ENCODE measurements at places on chromosomes 3 and 15.

DNA sequence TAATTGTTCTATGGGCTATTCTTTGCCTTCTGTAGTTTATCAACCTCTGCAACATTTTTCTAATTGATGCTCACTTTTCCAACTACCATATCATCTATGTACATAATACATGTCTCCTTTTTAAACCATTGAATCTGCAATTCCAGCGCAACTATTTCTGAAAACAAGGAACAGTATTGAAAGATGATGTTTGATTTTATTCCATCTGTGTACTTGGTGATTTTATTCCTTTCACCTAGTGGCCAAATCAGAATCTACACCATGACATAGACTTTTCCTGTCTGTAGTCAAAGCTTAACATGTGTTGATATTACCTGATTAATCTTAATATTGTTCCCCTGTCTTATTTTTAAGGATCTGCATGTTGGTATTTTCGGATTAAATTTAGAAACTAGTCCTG is 13.0 kb downstream of the NKTR start:
- DNase-seq, result no peak

- no peak for DNase-seq
These were observed 62.7 kb downstream of the RHCG start for GRCh38 chr15:89433686-89434085.

DNA sequence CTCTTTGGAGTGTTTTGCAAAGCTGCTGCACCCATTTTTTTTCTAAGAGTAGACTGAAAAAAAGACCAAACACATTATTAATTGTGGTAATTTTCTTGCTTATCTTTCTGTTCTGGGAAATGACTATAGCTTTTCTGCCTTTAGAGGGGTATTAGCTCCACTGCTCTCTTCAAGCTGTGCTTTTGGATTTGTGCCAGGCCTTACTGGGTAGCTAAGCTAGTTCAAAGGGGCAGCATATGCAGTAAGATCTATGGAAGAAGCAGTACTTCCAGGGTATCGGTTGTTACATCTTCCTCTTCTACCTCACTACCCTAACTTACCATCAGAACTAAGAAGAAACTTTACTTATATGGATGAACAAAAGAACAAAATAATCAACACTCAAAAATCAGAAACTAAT is 28.7 kb upstream of the ARIH1 start:
- DNase-seq, result no peak

- DNase-seq, result no peak
These were observed 149.2 kb upstream of the LINGO1 start for GRCh38 chr15:77781946-77782240.

- no peak for DNase-seq
These were observed 61.7 kb downstream of the FNDC3B start for GRCh38 chr3:172101107-172101506.

- DNase-seq, result no peak
These were observed 43.3 kb downstream of the PLOD2 start for GRCh38 chr3:146117406-146118285.

- no peak for DNase-seq
These were observed 146.3 kb downstream of the ALCAM start for GRCh38 chr3:105513042-105513441.

DNA sequence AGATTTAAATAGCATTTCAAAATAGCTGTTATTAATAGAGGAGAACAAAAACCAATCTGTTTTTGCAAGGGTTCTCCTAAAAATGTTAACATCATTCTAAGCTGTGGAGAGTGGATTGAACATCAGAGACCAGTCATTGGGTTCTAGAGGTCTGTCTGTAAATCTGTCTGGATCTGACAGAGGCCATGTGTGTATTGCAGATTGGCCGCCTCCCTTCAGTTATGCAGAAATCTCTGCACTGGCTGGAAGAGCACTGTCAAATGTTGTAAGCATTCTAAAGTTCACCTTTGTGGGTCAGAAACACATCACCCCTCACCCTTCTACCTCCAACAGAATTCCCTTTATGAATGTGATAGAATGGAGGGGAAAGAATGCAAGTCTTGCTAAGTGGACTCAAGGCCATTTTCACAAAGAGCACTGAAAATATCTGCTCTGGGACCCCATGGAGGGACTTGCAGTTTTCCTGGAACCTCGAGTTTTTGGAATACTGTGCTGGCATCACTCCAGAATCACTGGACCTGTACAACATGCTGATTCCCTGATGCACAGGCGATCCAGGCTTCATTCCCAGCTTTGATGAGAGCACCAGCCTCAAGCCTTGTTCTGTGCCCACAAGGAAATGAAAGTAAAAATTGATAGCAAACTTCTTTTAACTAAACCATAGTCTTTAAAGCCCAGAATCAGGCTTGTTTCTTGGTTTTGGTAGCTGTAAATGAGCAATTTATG is 8.4 kb downstream of the FAM81A start:
- DNase-seq, result no peak

GRCh38 chr15:73941044-73941443 is 14.8 kb downstream of the LOXL1 start:
- no peak for DNase-seq

DNA sequence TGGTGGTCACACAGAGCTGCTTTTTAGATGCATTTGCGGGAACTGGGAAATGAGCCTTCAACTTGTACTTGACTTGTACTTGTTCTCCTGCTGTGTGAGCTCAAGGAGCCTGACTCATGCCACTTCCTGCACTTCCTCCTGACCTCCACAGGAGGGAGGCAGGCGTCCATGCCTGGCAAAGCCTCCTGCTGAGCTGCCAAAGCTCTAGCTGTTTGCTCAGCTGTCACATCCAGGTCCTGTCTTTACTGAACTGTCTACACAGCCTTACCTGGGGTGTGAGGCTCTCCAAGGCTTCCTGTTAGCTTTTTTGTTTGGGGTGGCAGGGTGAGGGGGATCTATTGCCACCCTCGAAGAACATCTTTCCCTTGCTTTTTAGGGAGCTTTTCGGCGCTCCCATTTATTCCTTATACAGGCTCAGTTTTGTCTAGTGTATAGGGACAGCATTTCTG is 6.4 kb downstream of the THPO start:
- DNase-seq, result peak; percentile 40

GRCh38 chr3:192494174-192494573 is 233.2 kb downstream of the FGF12 start:
- DNase-seq, result no peak

GRCh38 chr15:68421798-68422402 is 10.1 kb downstream of the ITGA11 start:
- DNase-seq, result no peak

DNA sequence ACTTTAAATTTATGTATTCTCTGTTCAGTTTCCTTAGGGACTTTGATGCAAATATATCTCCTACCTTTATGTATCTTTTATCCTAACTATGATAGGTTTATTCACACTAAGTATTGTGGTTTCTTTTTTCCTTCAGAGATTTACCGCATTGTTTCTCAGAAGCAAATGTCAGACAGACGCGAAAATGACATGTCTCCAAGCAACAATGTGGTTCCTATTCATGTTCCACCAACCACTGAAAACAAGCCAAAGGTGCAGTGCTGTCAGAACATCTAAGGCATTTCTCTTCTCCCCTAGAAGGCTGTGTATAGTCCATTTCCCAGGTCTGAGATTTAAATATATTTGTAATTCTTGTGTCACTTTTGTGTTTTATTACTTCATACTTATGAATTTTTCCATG is 18.3 kb downstream of the RAB11A start:
- no peak for DNase-seq

GRCh38 chr15:70198441-70199123 is 100.9 kb upstream of the TLE3 start:
- no peak for DNase-seq

DNA sequence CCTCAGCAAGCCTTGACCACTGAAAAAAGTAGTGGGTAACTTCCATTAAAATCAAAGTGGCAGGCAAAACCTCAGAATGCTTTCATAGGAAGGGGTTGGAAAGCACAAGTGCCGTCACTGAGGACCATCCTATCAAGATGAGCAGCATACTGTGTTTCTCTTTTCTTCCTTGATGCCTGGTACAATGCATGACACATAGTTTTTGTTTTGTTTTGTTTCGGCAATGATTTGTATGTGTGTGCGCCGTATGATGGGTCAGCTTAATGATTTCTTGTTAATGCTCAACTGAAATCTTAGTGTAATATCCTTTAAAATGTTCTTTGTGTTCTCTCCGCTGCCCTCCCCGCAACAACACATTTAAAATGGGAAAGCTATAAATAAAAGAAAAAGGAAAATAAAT is 476.4 kb upstream of the KCNMB2 start:
- DNase-seq, result no peak

- no peak for DNase-seq
These were observed 345.6 kb upstream of the THBS1 start for GRCh38 chr15:39235084-39235795.

GRCh38 chr3:106823701-106824100 is 553.5 kb upstream of the CCDC54 start:
- no peak for DNase-seq
